Activated CD8-positive, alpha-beta memory T cell treated with anti-CD3 and anti-CD28 coated beads for 4 hours (primary cell): ENCODE measurements at places on chromosomes 4 and X.

- DNase-seq = no peak
Measured at GRCh38 chrX:105662248-105662647, 160.1 kb upstream of the NRK start.

DNA sequence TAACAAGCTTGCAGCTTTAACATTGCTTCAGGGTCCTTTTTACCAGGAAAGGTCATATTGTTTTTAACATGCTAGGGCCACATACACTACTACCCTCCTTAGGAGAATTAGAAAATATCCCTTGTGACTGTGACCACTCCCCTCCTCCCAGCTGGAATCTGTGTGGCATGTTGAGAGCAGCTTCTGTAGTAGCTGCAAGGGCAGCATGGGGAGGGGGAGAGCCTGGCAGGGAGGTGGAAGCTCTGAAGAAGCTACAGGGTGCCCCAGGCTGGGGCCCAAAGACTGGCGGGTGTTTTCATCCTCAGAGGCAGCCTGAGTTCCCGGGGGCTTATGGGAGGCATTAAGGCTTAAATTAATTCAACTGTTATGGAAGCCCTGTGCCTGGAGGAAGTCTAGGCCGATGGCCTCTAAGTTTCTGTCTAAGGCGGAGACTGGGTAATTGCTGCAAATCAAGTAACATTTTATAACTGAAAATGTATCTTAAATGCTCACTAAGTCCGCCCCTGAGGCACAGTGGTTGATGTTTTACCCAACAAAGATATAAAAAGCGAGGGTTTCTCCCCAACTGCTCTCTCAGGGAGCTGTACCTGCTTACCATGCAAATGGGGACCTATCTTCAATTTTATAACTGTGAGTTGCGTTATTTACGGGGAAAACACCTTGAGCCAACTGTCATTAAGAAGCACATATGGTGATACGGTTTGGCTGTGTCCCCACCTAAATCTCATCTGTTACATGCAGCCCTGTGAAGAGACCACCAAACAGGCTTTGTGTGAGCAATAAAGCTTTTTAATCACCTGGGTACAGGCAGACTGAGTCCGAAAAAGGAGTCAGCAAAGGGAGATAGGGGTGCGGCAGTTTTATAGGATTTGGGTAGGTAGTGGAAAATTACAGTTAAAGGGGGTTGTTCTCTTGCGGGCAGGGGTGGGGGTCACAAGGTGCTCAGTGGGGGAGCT lies 37.4 kb upstream of the STS start:
- DNase-seq = no peak

- no peak for DNase-seq
Measured at GRCh38 chr4:38060829-38061431, 100.7 kb downstream of the PTTG2 start.

GRCh38 chr4:23237771-23238170 lies 545.0 kb downstream of the GBA3 start:
- no peak for DNase-seq

GRCh38 chr4:41216294-41217019 lies 2.1 kb upstream of the APBB2 start:
- no peak for DNase-seq

DNA sequence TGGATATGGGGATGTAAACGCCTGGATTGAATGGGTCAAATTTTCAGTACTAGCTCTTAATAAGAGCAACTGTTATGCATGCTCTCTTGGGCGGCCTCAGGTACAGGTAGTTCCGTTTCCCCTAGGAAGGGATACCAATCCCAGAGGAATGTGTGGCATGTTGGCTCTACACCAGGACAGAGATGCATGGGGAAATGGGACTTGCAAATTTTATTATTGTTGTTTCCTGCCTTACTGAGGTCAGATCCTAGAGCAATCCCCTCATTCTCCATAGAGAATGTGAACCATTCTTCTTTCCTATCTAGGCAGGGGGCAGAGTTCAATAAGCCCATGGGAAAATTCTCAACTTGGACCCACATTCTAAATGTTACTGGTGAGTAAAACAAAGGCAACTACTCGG lies 361.8 kb upstream of the FGF16 start:
- no peak for DNase-seq

DNA sequence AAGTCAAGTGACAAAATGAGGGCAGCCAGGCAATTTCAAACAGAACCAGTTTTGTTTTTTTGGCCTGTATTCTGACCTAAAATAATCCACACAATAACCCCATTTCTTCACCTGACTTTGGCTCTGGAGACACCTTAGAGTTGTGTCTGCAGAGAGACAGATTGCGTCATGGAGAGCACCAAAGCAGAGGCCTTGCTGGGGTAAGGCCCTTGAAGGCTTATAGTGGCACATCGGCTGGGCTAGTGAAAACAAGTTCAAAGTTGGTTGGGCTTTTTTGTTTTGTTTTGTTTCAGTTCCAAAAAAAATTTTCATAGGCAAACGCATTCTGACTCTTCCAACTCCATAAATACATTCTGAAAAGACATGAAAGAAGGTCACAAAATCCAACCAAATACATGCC lies 34.4 kb downstream of the PARM1 start:
- DNase-seq = no peak

GRCh38 chrX:132876523-132877338 lies 81.7 kb downstream of the HS6ST2 start:
- DNase-seq = no peak

DNA sequence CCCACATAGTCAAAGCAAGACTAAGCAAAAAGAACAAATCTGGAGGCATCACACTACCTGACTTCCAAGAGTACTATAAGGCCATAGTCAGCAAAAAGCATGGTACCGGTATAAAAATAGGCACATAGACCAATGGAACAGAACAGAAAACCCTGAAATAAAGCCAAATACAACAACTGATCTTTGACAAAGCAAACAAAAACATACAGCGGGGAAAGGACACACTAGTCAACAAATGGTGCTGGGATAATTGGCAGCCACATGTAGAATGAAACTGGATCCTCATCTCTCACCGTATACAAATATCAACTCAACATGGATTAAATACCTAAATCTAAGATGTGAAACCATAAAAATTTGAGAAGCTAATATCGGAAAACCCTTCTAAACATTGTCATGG lies 819.3 kb upstream of the FRG1 start:
- DNase-seq = no peak

GRCh38 chr4:121656269-121656641 lies 40.5 kb downstream of the ANXA5 start:
- DNase-seq = no peak
